Kidney epithelial cell (primary cell): ENCODE measurements at places on chromosomes 16 and 17. TPM values are rescaled to one million over a fixed set of nuclear protein-coding genes. Genes with fewer than 3 reads are reported as not detected.

DNA sequence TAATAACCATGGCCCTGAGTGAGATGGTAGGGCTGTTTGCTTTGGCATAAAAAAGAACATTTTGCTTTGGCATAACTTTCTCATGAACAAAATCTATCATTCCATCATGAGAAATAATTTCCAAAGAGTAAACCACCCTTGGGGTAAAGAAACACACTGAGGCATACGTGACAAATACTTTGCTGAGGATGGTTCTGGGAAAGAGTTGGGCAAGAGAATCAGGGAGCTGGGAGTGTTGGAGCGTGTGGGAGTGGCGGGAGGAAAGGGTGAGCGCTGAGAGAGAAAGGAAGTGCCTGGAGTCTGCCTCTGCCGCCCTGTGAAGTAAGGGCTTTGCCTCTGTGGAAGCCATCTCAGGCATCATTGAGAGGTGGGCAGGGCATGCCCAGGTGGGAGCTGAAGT is 60.2 kb upstream of the ARHGAP44 start:
- DNase-seq, result no peak

DNA sequence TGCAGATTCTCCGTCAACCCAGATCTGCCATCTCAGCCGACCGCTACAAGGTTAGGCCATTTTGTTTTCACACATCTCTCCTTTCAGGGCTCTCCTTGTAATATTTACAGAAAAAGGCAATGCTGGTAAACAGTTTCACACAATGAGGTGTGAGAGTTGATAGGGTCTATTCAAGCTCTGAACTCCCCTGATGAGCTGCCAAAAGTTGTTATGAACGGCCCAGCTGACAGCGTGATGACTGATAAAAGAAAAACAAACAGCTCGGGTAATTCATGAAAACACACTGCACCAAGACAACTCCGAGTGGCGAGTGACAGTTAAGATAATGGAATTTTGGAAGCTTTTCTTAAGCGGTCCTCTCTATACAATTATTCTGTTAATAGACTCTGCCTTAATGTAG is 68.1 kb upstream of the IRX5 start:
- DNase-seq, result no peak

GRCh38 chr16:22799113-22799512 is 14.8 kb upstream of the HS3ST2 start:
- DNase-seq, result no peak

- DNase-seq, result no peak
Measured at GRCh38 chr17:28643983-28644786, 773 bp downstream of the BLTP2 start.

DNA sequence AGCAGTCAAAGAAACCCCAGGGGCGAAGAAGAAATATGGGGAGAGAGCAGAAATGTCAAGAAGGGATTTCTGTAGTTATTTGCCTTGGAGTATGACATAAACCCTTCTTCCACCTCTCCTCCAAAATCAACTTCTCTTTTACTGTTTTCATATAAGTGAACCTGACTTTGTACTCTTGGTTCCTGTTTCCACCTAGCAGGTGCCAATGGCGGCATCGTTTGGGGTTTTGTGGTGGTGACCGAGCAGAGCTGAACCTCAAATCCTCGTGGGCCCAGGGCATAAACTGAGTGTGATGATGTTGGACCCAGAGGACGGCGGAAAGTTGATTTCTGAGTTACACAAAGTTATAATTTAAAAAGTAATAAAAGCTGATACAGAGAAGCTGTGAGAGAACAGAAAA is 39.6 kb upstream of the PSMD7 start:
- no peak for DNase-seq

Gene MMP28
- total RNA-seq, result 0.17 TPM in 1 of 2 replicates, not detected in the other

DNA sequence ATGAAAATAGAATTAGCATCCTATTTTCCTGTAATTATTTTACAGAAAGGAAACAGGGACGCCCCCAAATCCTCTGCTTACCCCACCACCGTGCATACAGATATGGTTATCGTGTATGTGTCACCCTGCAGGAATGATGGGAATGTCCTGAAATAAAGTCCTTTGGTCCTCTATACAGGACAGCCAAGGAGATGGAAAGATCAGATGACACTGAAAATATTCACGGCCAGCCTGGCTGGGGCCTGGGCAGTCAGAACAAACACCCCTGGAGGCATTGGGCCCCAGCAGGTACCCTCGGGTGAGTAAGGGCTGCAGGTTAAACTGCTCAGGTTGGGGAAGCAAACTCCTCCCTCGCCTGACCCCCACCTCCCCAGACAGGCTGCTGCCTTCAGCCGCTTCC is 368.0 kb downstream of the FOXL1 start:
- DNase-seq, result no peak

DNA sequence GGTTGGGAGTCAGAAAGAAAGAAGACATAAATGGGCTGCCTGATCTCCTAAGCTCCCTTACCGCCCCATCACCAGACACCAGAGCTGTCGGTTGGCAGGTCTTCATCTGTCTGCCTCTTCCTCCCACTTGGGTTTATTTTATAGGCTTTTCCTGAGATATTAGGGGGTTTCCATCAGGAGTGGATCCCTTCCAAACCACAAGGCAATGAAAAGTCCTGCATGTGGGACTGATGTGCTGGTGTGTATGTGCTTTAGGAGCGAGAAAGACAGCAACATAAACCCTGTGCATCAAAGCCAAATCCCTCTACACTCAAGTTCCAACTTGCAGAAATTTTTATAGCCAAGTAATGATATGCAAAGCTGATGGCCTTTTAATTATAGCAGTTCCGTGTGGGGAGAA is 389.5 kb downstream of the SLC39A11 start:
- DNase-seq, result no peak

Gene CDR2L
- total RNA-seq, result 51.9 and 52.3 TPM in 2 replicates

Gene TSNAXIP1
- total RNA-seq, result 0.62 and 0.63 TPM in 2 replicates

Gene OR1A1
- total RNA-seq, result not detected in 2 replicates

GRCh38 chr16:82660075-82660645 is 33.4 kb downstream of the CDH13 start:
- DNase-seq, result no peak

DNA sequence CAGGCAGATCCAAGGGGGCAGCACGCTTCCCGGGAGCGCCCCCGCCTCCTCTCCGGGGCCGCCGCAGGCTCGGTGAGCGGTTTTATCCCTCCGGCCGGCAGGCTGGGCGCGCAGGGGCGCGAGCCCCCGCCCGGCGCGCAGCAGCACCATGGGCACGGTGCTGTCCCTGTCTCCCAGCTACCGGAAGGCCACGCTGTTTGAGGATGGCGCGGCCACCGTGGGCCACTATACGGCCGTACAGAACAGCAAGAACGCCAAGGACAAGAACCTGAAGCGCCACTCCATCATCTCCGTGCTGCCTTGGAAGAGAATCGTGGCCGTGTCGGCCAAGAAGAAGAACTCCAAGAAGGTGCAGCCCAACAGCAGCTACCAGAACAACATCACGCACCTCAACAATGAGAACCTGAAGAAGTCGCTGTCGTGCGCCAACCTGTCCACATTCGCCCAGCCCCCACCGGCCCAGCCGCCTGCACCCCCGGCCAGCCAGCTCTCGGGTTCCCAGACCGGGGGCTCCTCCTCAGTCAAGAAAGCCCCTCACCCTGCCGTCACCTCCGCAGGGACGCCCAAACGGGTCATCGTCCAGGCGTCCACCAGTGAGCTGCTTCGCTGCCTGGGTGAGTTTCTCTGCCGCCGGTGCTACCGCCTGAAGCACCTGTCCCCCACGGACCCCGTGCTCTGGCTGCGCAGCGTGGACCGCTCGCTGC is 832 bp downstream of the CDK5R1 start:
- no peak for DNase-seq

Gene PSKH1
- 20.9 and 21.6 TPM in 2 replicates for total RNA-seq

Gene AATK
- total RNA-seq, result 0.33 and 0.55 TPM in 2 replicates

- DNase-seq, result peak; percentile 1
Measured at GRCh38 chr16:75789237-75789636, 62.9 kb upstream of the CPHXL start.

GRCh38 chr17:6639586-6640535 is 650 bp downstream of the KIAA0753 start:
- no peak for DNase-seq

GRCh38 chr16:73268366-73268993 is 220.6 kb upstream of the ZFHX3 start:
- no peak for DNase-seq

Gene CACNA1H
- total RNA-seq, result 6.7 and 8.9 TPM in 2 replicates

GRCh38 chr17:46144246-46144645 is 49.0 kb downstream of the KANSL1 start:
- DNase-seq, result no peak

Gene P2RX5
- total RNA-seq, result 6.0 and 8.4 TPM in 2 replicates

- DNase-seq, result no peak
Measured at GRCh38 chr16:3858801-3859200, 21.7 kb downstream of the CREBBP start.

Gene GRAP
- total RNA-seq, result 1.2 and 1.6 TPM in 2 replicates

GRCh38 chr17:8711291-8711690 is 33.3 kb downstream of the CCDC42 start:
- no peak for DNase-seq

Gene SLFN12L
- not detected in 2 replicates for total RNA-seq

DNA sequence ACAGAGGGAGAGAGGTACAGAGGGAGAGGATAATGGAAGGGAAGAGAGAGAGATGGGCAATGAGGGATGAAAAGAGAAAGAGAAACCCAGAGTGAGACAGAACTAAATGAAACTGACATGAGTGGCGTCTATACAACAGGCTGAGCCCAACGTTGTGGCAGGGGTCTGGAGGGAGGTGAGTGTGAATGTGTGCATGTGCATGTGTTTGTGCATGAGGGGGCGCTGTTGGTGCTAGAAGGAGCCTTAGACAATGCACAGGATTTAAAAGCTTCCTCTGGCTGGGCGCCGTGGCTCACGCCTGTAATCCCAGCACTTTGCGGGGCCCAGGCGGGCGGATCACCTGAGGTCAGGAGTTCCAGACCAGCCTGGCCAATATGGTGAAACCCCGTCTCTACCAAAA is 454.8 kb upstream of the CDH11 start:
- no peak for DNase-seq

DNA sequence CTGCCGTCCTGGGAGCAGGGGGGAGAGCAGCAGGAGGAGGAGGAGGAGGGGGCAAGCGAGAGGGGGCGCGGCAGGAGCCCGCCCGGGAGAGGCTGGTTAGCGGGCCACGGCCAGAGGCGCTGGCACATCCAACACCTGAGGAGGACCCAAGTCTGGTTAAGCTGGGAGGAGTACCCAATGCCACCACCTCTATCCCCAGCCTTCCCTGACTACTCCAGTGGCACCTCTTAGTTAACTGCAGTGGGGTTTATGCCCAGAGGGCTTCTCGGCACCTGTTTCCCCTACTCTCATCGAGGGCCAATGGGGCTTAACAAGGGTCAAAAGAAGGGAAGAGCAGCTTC is 5.6 kb downstream of the PHOSPHO1 start:
- no peak for DNase-seq

DNA sequence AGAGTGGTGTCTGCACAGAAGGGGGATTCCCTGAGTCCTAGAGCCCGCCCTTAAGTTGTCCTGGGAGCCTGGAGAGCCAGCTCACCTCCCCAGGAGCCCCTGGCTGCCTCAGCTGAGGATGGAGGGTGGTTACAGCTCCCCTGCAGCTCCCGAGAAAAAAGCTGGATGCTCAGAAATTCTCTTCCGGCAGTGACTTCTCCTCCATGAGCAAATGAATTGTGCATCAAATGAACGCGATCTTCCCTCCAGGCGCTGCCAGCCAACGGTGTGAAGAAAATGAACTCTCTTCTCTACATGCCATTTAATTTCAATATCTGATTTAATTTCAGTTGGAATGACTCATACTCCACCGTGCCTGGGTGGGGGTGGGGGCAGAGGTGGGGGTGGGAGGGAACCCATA is 14.3 kb upstream of the C16orf74 start:
- no peak for DNase-seq

DNA sequence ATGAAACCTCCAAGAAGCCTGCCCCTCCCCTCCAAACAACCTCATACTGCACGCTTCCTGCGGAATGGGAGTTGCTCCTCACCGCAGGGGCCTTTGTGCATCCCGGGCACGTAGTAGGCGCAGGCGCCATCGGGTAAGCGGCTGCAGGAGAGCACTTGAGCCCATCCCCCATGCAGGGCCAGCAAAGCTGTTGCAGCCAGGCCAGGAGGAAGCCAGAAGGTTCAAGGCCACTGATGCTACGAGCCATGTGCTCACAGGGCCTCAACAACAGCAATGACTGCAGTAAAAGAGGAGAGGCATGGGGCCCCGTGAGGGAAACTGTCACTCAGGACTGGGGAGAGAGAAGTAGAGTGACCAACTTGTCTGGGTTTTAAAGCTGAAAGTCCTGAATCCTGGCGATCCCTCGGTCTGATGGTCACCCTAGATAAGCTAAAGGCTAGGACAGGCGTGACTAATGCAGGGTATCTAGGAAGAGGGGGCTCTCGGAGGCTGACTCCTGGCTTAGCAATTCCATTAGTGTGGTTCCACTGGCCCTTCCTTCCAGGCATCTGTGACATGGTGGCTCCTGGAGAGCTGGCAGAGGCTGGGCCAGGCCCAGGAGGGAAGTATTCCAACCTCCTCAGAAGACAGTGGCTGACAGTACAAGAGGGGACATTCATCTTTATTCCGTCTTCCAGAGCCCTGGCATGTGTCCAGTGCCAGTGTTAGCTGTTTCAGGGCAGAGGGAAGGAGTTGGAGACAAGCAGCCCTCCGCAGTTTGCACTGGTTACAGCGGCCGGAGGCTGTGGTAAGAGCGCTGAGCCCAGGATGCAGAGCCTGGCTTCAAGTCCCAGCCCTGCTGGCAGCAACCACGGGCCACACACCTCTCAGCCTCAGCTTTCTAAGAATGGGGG is 20.8 kb downstream of the GOSR2 start:
- no peak for DNase-seq

Gene NCBP3
- total RNA-seq, result 26.1 and 29.1 TPM in 2 replicates

Gene DNAJA3
- total RNA-seq, result 71.2 and 77.6 TPM in 2 replicates

DNA sequence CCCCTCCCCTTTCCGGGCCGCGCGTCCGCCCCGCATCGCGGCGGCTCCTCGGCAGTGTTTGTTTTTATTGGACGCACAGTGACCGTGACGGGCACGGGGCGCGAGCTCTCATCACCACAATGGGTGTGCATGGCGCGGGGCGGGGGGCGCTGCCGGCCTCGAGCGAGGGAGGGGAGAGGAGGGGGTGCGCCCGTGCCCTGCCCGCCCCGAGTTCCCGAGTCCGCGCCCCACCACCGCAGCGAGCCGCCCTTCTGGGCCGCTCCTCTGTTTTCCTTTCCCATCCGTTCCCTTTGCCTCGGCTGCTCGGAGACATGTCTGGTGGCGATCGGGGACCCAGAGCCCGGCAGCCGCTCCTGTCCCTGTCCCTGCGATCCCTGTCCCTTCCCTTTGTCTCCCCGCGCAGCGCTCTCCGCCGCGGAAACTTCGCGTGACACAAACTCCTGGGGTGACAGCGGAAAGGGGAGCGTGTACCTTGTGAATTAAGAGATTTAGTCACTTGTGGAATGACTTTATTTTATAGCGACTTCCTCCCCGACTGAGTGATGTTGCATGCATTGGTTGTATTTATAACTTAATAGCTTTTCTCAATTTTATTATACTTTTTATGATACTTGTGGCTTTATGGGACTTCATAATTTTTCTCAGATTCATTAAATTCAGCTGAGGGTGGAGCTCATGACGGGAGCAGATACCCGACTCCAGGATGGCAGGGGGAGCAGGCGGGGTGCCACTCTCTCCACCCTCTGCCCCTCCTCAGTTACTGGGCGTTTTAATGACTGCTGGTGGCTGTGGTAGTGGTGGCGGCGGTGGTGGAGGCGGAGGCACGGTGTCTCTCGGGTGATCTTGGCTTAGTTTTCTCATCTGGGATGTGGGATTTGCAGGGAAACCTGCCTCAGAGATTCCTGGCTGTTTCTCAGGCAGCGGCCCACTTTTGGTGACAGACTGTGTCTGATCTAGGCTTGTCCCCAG is 40.8 kb downstream of the MRM1 start:
- no peak for DNase-seq

Gene FSCN2
- 0.29 and 0.41 TPM in 2 replicates for total RNA-seq

GRCh38 chr16:51839727-51840462 is 688.8 kb upstream of the SALL1 start:
- peak; percentile 87 for DNase-seq
